Stimulated activated CD8-positive, alpha-beta memory T cell treated with anti-CD3 and anti-CD28 coated beads, Interleukin-15, amount 100 ng/mL, for 1 hour (primary cell): ENCODE measurements at places on chromosomes 13 and 19.

DNA sequence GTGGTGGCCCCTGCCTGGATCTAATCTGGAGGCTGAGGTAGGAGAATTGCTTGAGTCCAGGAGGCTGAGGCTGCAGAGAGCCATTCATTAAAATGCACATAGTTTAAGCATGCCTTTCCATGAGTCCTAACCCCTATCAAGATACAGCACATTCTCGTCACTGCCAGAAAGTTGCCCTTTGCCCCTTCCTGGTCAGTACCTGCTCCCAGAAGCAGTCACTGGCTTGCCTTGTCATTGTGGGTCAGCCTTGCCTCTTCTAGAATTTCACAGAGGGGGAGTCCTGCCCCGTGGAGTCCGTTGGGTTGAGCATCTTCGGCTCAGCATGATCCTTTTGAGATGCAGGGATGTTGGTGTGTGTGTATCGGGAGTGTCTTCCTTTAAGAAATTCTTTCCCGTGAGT lies 10.8 kb downstream of the BICRA start:
- DNase-seq = no peak

DNA sequence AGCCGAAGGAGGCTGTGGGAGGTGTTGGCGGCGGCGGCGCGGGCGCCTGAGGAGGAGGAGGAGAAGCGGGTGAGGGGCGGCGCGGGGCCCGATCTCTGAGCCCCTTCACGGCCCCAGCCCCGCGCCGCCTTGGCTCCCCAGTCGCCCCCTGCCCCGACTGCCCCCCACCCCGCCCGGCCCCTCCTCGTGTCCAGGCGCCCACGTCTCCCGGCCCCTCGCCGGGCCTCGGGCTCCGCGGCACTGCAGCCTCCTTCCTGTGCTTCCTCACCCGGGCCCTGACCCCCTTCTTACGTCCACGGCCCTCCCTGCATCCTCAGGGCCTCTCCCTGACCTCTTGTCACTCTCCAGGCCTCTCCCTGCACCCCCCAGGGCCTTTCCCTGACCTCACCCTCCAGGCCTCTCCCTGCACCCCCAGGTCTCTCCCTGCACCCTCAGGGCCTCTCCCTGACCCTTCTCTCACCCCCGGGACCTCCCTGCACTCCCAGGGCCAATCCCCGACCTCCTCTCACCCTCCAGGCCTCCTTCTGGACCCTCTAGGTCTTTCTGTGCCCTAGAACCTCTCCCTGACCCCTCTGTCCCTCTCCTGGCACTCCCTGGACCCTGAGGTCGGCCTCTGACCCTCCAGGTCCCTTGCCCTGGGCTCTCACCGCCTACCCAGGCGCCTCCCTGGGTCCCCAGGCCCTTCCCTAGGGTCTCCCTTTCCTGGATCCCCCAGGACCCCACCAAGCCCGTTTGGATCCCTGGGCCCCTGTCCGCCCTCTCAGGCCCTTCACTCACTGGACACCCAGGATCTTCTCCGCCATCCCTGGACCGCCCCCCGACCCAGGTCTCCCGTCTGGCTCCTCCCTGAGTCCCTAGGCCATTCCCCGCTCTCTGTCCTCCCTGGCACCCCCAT lies 460 bp downstream of the KMT5C start:
- no peak for DNase-seq

- no peak for DNase-seq
Observed at GRCh38 chr13:76512721-76513145, 373.5 kb downstream of the KCTD12 start.

- no peak for DNase-seq
Observed at GRCh38 chr19:1837625-1838105, 10.6 kb downstream of the REXO1 start.

- no peak for DNase-seq
Observed at GRCh38 chr19:33580026-33580644, 41.6 kb upstream of the CHST8 start.

DNA sequence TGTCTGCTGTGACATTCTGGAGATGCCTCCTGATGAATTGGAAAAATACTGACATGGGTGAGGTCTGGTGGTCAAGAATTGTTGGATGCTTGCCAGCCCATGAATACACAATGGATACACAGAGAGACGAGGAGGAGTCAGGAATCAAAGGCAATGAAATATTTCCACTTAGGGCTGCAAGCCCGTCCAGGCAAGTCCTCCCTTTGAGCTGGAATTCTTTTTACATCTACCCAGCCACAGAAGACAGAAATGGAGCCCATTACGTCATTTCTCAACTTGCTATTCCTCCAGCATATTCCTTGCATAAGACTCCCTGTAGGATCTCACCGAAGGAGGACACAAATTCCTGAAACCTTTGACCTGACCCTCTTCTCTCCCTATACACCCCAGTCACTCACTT lies 15.7 kb upstream of the IGFL4 start:
- DNase-seq = no peak
